BJ (cell line): ENCODE measurements at places on chromosomes 6 and 20. TPM values are rescaled to one million over a fixed set of nuclear protein-coding genes. Genes with fewer than 3 reads are reported as not detected.

The BPIFB2 gene
- polyA plus RNA-seq, result not detected in 2 replicates

The RIPOR3 gene
- polyA plus RNA-seq, result 0.44 and 1.2 TPM in 2 replicates

The TMC2 gene
- not detected in 2 replicates for polyA plus RNA-seq

The PDYN gene
- polyA plus RNA-seq, result not detected in 2 replicates

The CDSN gene
- not detected in 2 replicates for polyA plus RNA-seq

The TPBG gene
- polyA plus RNA-seq, result 101 and 104 TPM in 2 replicates

The DAAM2 gene
- polyA plus RNA-seq, result 39.7 and 60.6 TPM in 2 replicates

The POLR1C gene
- polyA plus RNA-seq, result 37.5 and 41.5 TPM in 2 replicates

The RUNX2 gene
- 1.5 and 2.0 TPM in 2 replicates for polyA plus RNA-seq

The SGK1 gene
- 179 and 189 TPM in 2 replicates for polyA plus RNA-seq

The ASIP gene
- not detected in 2 replicates for polyA plus RNA-seq

The CGAS gene
- 1.5 and 2.5 TPM in 2 replicates for polyA plus RNA-seq
